Stimulated activated naive CD4-positive, alpha-beta T cell (primary cell): ENCODE measurements at places on chromosomes 12 and 14.

DNA sequence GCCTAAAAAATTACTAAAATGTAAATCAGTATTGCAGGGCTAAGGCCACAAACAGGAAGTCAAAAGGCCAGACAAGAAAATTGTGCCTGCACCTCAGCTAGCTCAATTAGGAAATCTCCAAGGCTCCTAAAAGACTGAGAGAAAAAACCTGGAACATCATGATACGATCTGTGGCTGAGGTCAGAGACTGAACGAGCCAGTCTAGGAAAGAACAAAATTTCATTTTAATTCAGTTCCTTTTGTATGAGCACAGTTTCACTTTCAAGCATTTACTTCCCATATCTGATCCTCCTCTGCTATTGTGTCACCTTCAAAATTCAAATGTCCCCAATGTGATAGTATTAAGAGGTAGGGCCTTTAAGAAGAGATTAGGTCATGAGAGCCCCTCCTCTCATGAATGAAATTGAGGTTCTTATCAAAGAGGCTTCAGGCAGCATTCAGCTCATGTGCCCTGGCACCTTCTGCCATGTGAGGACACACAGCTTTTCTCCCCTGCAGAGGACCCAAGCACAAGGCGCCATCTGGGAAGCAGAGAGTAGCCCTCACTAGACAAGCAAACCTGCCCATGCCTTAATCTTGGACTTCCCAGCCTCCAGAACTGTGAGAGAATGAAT, 14.8 kb downstream of the PRKAB1 start:
- no peak for DNase-seq

GRCh38 chr14:68779761-68780323, 13.0 kb downstream of the ZFP36L1 start:
- DNase-seq: peak; percentile 62

- DNase-seq: no peak
Measured at GRCh38 chr14:95915330-95915729, 38.7 kb downstream of the TUNAR start.

DNA sequence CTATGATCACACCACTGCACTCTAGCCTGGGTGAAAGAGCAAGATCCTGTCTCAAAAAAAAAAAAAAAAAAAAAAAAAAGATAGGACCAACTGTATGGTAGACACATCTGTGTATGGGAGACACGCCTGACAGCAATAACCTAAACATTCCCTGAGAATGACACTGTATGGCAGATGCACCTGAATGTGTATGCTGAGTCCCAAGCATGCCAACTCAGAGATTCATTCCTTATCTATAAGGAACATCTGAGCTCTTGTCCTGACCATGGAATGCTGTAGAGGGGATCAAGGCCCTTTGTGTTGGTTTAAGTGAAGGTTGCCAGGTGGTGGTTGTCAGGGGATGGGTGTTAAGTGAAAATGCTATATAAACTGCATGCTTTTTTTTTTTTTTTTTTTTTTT, 19.2 kb upstream of the LGALS3 start:
- no peak for DNase-seq

GRCh38 chr12:121444842-121445202, 44.9 kb downstream of the RNF34 start:
- DNase-seq: no peak

GRCh38 chr14:90429754-90430153, 32.9 kb downstream of the CALM1 start:
- no peak for DNase-seq

GRCh38 chr14:92185559-92185958, 63.8 kb downstream of the CPSF2 start:
- DNase-seq: no peak

DNA sequence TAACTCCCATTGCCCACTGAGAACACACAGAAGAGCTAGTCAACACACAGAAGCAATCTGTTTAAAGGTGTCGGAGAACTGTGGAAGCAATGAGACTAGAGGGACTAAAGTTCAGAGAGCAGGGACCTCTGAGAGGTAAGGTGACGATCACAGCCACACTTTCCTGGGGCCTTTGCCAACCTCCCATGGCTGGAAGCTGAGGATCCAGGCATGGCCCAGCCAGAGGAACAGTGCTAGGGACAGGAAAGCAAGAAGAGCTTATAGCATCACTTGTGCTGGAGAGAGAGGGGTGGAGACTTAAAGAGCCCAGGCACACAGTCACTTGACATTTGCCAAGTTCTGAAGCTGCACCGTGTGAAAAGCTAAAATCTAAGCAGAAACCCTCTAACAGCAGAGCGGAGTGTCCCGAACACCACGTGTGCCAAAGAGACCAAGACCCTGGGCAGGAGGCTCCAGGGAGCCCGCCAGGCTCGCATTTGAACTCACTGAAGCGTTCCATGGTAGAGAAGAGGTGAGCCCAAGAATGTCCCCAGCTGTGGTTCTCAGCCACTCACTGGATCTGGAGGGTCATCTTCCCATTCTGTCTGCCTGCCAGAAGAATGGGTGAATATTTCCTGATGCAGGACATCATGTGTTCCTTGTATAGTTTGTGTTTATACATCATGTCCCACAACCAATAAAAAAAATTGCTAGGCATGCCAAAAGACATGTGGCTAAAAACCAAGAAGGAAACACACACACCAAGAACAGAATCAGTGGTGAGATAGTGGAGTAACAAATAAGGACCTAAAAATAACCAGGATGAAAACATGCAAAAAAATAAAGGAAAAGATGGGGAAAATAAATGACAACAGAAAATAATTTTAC, 174.0 kb upstream of the C14orf180 start:
- no peak for DNase-seq
